ENCODE measurements at places on chromosomes 12 and 14.

GRCh38 chr12:106508966-106509365 lies 73.8 kb upstream of the RFX4 start:
- no peak for DNase-seq

- DNase-seq, result no peak
Observed at GRCh38 chr12:20063116-20063515, 305.2 kb upstream of the PDE3A start.

DNA sequence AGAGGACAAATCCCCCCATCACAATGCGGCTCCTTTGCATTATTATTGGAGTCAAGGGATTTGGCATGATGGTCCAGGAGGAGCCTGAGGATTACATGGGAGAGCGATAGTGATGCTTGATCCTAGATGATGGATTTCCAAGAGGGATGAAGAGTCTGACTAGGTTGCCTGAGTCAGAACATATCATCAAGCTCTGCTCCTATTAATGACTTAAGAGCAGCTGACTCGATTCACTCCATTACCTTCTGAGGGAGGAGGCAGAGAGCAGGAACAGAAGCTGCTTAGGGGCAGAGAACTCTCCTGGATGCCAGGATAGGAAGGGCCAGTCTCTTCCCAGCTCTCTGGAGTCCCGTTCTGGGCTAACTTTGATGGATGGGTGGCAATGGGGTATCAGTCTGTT lies 54.0 kb upstream of the CISTR start:
- no peak for DNase-seq

DNA sequence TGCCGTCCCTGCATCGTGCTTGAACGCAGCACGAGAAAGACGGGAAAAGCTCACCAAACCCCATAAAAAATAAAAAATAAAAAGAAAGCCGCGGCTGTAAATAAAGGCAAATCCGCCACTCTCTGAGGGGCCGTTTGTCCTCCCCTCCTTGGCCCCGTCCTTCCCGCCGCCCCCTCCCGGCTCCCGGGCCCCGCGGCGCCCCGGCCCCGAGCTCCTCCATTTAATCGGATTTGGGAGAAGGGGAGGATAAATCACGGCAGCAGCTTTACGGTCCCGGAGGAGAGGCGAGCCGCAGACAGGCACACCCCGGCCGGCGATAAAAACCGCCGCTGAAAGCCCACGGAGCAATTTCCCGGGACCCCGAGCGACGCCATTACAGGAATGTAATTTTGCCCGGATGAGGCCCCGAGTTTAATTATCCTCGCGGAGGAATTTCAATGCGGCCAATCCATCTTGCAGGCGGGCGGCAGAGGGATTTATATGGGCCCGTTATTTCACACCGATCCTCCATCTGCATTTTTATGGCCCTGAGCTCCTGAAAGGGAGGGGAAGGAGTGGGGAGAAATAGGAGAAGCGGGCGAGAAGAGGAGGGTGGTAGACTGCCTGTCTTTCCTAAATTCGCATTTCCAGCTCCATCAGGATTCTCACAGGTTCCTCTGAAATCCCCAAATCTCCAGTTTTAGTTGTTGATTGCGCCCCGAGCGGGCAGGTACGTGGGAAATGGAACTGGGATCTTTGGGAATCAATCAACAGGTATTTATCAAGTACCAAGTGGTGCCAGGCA lies 1.3 kb upstream of the ATP5MC2 start:
- DNase-seq, result no peak

- no peak for DNase-seq
Observed at GRCh38 chr12:122872815-122873361, 23.0 kb downstream of the VPS37B start.

DNA sequence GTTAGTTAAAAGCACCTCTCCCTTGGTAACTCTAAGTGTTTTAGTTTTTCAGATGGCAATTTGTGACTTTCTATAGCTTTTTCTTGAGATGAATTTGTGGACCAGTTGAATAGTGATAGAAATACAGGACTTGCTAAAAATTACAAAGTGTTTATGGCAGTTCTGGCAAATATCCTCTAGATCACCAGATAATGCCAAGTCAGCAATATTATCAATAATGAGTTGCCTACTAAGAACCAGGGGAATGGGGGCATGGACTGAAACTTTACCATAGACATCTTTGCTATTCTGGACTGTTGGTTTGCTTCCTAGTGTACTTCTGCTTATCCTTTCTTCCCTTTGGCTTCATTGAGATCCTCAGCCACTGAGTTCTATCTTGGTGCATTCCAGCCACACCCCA lies 584.2 kb downstream of the DIO2 start:
- DNase-seq, result no peak

Data from activated naive CD4-positive, alpha-beta T cell (primary cell).